ENCODE measurements at places on chromosomes 7 and 10.

- DNase-seq = no peak
These were observed 94.5 kb downstream of the COL26A1 start for GRCh38 chr7:101457001-101457750.

- no peak for DNase-seq
These were observed 439.6 kb downstream of the TNS3 start for GRCh38 chr7:47142169-47142866.

DNA sequence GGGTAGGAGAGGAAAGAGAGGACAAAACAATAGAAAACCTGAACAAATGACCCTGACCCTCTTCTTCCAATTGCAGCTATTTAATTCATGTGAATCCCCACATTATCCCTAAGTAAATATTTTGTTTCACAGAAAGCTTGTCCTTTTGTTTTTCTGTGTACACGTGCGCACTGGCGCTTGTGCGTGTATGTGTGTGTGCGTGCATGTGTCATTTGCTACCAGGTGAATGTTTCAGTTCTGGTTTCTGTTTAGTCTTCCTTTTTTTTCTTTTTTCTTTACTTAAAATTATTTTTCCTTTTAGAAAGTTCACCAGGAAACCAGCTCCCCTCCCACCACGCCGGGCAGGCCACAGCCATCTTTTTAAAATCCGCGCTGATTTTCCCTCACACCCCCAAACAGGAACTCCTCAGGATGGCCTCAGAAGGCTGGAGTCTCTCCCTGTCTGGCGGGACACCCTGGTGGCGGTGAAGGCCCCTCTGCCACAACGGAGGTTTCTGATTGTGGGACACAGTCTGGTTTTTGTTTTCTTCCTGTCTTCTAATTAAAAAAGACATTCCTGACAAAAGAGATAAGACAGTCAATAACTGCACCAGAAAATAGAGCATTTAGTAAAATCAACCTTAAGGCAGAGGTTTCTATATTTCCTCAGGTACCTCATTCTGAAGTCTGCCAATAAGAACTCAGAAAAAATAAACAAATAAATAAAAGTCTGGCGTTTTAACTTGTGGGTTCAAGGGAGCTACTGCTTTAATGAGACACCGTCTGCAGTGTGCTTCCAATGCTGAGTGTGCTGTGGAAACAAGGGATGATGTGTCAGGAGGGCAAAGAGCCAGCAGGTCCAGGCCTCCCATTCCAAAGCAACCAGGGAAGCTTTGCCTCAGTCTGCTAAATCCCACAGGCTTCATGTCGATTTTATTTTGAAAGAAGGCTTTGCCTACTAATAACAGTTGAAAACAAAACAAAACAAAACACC is 17.4 kb downstream of the IRF5 start:
- DNase-seq = peak; percentile 62

DNA sequence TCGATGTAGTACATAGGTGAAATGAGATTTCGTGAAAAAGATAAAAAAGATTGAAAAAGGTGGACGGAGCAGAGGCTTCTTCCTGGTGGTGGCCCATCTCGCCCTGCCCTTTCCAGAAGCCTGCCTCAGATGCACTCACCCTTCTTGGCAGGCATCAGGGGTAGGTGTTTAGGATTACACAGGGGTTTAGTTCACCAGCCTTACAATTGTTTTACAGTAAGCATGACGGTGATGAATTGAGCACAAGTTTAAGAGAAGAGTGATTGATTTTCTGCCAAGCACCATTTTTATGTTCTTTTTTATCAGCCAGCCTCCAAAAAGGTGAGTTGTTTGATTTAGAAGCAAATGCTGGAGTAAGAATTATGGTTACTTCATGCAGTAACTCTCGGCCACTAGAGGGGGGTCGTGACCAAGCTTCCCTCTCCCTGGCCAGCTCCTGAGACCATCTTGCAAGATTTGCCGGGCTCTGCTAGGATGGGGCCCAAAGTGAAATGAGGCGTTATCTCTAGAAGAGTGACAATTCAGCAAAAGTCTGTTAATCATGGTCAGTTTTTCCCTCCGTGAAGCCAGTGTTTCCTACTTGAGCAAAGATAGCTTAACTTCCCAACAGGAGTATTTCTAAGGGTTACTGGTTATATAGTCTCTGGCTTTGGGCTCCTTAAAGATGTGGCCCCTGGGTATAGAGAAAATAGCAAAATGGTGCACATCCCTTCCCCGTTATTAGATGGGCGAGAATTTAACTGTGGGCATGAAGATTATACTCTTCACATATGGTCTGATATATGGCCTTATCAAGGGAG is 228.8 kb downstream of the BMPER start:
- peak; percentile 25 for DNase-seq

DNA sequence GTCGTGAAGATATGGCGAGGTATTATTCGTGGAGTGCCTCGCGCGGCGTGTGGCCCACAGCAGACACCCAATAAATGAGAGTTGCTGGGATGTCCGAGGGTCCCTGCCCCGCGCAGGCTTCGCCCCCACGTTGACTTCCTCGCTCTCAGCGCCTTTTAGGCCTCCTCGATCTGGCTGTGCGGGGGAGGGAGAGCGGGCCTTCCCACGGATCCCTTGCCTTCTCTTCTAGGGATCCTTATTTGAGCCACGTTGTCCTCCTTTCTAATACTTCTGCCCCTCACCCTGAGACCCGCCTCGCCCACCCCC is 660 bp downstream of the VCL start:
- peak; percentile 23 for DNase-seq

- no peak for DNase-seq
These were observed 119.4 kb upstream of the KIF5B start for GRCh38 chr10:32175629-32176028.

DNA sequence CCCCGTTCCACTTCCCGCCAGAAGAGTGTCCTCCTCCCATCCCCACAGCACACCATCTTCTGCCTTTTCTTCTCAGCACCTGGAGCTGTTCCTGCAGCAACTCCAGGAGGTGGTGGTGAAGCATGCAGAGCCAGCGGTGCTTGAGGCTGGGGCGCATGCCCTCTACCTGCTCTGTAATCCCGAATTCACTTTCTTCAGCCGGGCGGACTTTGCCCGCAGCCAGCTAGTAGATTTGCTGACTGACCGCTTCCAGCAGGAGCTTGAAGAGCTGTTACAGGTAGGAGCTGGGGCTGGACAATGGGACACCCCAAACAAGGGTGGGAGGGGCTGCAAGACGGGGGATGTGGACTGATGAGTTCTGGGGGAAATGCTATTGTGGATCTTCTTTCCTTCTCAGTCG is 19.1 kb upstream of the PVRIG start:
- no peak for DNase-seq

- DNase-seq = no peak
These were observed 199.4 kb upstream of the TCF7L2 start for GRCh38 chr10:112750427-112751167.

DNA sequence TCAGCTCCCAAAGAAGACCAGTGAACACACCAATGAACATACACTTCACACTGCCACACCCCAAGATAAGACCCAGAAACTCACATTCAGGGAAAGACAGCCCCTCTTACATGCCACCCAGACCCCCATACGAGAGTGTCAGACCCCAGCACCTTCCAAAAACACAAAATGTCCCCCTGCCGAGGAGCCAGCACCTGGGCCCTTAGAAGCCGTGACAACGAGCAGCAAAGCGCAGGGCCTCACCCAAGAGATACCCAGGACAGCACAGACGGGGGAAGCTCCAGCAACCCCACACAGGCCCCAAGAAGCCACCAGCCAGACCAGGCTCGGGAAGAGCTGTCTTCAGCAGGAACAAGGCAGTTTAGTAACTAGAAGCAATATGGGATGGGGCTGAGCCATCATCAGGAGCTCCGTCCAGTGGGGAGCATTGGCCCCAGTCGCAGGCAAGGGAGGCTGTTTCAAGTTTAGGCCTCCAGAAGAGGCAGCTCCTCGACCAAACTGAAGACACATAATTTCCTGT is 243.6 kb downstream of the PTPRN2 start:
- no peak for DNase-seq

GRCh38 chr10:92010047-92010735 is 86.6 kb downstream of the BTAF1 start:
- no peak for DNase-seq

- DNase-seq = no peak
These were observed 7.2 kb upstream of the OGDH start for GRCh38 chr7:44599222-44599621.

DNA sequence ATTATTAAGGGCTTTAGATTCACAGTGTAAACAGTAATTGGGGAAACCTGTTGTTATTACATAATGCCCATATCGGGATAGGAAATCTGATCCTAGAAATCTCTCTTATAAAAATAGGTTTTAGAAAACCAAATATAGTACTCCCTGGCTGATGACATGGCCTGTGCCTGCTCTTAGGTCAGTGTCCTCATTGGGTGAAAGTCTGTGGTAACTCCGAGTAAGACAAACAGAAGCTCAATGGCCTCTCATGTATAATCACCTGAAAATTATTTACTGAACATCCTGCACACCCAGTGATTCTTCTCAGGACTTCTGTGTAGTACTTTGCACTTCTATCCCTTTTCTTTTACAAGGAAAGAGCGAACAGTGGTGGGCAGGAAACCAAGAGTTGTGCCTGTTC is 37.8 kb downstream of the SEM1 start:
- DNase-seq = no peak

Measured in GM20000 (cell line).